Activated gamma-delta T cell treated with anti-CD3 and anti-CD28 coated beads, Interleukin-2, amount 50 U/mL, for 16 hours (primary cell): ENCODE measurements at places on chromosomes 11 and 22.

GRCh38 chr11:80860632-80861031 lies 1419.8 kb upstream of the TENM4 start:
- no peak for DNase-seq

GRCh38 chr22:35971456-35972119 lies 57.0 kb downstream of the RBFOX2 start:
- DNase-seq: no peak

- DNase-seq: no peak
Measured at GRCh38 chr11:130209954-130210854, 50.6 kb downstream of the ST14 start.

DNA sequence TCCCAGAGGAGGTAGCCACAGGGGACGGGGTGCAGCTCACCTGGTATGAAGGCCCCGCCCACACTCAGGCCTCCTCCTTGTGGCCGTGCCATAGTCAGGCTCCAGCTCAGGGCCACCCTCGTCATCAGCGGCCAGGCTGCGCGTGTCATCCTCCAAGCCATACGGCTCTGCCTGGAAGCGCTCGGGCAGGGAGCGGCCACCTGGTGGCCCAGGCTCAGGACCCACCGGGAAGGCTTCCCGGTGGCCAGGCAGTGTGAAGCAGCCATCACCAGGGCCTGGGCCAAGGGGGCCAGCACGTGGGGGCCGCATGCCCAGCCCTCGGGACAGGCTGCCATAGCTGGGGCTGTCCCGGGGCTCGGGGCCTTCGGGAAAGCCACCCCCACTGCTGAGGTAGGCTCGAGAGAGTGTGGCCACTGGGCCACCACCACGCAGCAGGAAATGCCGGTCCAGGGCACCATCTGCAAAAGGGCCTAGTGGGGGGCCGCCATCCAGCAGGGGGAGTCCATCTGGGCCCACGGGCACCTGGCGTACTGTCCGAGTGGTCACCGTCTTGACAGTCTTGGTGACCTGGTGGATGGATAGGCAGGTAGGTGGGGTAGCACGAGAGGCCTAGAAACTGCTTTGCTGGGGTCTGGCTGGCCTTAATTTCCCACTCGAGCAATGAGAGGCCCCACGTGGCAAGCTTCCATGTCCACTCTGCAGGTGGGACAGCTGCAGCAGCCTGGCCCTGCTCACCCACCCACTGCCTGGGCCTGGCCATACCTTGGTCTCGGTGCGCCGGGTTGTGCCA lies 35.3 kb downstream of the ARVCF start:
- no peak for DNase-seq

DNA sequence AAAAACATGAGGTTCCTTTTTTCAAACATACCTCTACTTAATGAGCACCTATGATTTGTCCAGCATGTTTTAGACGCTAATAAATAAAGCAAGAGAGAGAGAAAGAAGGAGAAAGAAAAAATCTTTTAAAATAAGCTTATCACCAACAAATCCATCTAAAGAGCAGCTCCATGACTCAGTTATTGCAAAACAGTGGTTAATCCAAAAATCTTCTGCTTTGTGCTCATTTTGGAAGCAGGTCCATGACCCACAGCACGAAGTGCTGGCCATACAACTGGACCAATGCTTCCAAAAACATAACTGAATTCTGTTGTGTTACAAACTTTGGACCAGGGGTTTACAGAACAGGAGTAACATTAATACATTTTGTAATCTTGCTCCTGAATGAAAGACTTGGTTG lies 696.6 kb downstream of the KCNA4 start:
- no peak for DNase-seq

DNA sequence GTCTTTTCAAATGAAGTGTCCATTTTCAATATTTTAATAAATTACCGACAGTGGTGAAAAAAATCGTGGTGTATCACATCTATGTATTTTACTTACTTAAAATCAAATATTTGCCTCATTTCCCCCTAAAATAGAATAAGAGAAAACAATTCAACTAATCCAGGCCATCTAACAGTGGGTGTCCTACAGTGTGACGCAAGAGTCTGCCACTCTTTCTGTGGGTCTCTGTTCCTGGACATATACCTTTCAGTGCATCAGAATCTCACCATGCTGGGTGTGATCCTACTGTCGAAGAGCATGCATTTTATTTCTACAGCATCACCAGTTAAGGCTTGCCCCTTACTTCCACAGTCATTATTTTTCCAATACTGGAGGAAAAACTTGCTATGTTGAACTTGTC lies 111.2 kb downstream of the CD44 start:
- no peak for DNase-seq

DNA sequence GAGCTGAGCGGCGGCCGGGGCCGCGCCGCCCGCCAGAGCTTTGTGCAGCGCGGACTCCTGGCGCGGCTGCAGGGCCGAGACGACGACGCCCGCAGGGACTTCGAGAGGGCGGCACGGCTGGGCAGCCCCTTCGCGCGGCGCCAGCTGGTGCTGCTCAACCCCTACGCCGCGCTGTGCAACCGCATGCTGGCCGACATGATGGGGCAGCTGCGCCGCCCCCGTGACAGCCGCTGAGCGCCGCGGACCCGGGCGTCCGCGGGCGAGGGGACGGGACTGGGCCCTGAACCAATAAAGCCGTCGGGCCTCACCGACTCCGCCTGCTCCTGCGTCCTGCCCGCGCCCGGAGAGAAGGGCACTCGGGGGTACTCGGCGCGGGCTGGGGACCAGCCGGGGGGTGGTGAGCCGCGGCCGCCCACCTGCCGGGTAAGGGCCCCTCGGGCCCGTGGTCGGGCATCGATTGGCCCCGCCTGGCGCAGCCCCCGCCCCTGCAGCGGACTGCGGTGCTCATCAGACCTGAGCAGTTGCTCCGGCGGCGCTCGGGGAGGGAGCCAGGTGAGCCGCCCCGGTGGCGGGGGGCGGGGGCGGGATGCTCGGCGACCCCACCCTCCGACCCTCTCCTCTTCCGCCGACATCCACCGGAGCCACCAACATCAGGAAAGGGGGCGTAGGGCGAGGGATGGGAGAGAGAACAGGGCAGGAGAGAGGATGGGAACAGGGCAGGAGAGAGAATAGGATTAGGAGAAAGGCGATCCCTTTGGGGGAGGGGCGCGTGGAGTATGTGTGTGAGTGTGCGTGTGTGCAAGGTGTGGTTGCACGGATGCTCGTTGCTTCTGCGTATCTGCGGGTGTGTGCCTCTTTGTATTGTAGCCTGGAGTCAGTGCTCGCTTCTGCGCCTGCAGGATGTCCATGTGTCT lies at the start of gene TMEM25:
Gene TMEM25 (plus strand): TSS at position 510 of the 914 bp plus-strand sequence. CDS start 610 bp downstream, outside the sequence.
- DNase-seq: peak; percentile 58

- no peak for DNase-seq
Measured at GRCh38 chr11:131957875-131958274, 587.5 kb downstream of the NTM start.
